ENCODE measurements at places on chromosomes 7 and 10. TPM values are rescaled to one million over a fixed set of nuclear protein-coding genes. Genes with fewer than 3 reads are reported as not detected.

GRCh38 chr10:1448252-1448930, 288.9 kb downstream of the ADARB2 start:
- H3K27ac ChIP-seq, result no peak overlapping the region
- H3K4me1 ChIP-seq, result no peaks in the 10 kb centered on the region
- no peak overlapping the region for H3K4me3 ChIP-seq
- DNase-seq, result no peak
- no peaks in the 10 kb centered on the region for H3K36me3 ChIP-seq

Gene TUBAL3
- not detected for total RNA-seq

DNA sequence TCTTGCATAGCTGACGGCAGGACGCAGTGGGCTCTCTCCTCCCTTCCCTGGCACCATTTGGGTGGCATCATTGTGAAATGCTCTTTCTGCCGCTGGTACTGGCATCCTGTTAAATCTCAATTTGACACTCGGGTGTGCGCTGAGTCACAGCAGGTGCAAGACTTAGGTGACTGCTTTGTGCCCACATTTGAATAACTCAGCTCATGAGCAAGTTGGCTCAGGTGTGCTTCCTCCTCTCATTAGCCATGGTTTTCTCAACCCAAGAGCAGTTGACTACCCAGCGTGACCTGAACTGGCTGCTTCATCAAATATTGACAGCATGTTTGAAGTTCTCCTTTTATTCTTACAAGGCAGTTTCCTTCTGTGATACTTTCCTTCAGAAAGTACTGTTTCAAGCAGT, 24.6 kb upstream of the NFE2L3 start:
- no peak for DNase-seq
- H3K36me3 ChIP-seq, result no peaks in the 10 kb centered on the region
- H3K27me3 ChIP-seq, result no peaks in the 10 kb centered on the region

- peaks cover 9% of the 10 kb centered on the region for H3K4me1 ChIP-seq
- no peaks in the 10 kb centered on the region for H3K27me3 ChIP-seq
- no peak for DNase-seq
- no peak overlapping the region for H3K27ac ChIP-seq
- H3K36me3 ChIP-seq, result peaks cover 66% of the 10 kb centered on the region
- H3K4me3 ChIP-seq, result no peak overlapping the region
Measured at GRCh38 chr7:66083677-66084076, 8.1 kb downstream of the ASL start.

DNA sequence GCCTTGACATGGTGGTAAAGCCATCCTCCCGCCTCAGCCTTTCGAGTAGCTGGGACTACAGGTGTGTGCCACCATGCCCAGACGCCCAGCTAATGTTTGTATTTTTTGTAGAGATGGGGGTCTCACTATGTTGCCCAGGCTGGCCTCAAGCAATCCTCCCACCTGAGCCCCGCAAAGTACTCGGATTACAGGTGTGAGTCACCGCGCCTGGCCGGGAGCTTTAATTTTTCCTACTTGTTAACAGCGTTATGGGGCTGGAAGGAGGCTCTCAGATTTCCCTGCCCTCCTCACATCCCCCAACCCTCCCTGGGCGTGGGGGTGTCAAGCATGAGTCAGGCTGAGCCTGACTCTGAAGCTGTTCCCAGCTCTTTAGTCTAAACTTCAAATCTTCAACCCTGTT, 8.3 kb downstream of the ALKBH4 start:
- no peaks in the 10 kb centered on the region for H3K27me3 ChIP-seq
- H3K27ac ChIP-seq, result no peak overlapping the region
- peaks cover 37% of the 10 kb centered on the region for H3K36me3 ChIP-seq
- H3K4me1 ChIP-seq, result no peaks in the 10 kb centered on the region

DNA sequence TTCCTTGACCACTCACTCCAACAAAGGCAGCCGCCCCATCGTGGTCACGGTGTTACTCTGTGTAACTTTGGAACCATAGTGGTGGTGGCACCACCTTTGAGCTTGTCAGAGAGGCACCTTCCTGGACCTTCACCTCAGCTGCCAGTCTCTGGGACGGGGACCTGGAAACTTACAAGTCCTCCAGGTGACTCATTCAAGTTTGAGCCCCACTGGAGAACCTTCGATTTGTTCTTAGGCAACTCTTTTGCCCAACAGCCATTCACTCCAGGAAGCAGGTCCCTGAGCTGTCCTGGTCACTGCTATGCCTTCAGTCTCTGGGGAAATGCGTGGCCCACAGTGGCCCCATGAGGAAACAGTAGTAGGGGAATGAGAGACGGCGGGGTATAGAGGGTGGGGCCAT, 17.2 kb downstream of the STX1A start:
- peaks cover 17% of the 10 kb centered on the region for H3K4me1 ChIP-seq
- DNase-seq, result no peak
- no peaks in the 10 kb centered on the region for H3K27me3 ChIP-seq
- no peak overlapping the region for H3K4me3 ChIP-seq

DNA sequence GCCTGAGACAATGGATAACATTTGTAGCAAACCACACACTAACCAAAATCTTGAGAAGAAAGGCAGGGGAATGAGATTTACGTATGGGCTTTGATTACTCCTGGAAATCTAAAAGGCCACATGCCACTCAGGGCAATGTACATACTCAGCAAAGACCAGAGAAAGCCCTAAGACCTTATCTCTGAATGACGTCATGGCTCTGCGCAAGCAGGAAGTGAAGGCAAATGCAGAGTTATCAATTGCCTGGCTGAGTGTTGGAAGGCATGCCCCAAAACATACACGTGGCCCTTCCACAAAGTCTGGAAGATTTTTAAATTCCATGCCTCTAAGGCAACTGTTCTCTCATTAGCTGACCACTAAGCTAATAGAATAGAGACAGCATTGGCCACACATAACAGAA, 90.9 kb upstream of the NRBF2 start:
- H3K27ac ChIP-seq, result no peak overlapping the region
- no peak for DNase-seq
- H3K4me3 ChIP-seq, result no peak overlapping the region
- H3K4me1 ChIP-seq, result no peaks in the 10 kb centered on the region

Gene GRM3
- total RNA-seq, result not detected

GRCh38 chr10:1734288-1734687, 3.0 kb downstream of the ADARB2 start:
- H3K4me3 ChIP-seq, result no peak overlapping the region
- DNase-seq, result no peak
- H3K27me3 ChIP-seq, result peaks cover 76% of the 10 kb centered on the region
- H3K4me1 ChIP-seq, result peaks cover 7% of the 10 kb centered on the region
- no peak overlapping the region for H3K27ac ChIP-seq

DNA sequence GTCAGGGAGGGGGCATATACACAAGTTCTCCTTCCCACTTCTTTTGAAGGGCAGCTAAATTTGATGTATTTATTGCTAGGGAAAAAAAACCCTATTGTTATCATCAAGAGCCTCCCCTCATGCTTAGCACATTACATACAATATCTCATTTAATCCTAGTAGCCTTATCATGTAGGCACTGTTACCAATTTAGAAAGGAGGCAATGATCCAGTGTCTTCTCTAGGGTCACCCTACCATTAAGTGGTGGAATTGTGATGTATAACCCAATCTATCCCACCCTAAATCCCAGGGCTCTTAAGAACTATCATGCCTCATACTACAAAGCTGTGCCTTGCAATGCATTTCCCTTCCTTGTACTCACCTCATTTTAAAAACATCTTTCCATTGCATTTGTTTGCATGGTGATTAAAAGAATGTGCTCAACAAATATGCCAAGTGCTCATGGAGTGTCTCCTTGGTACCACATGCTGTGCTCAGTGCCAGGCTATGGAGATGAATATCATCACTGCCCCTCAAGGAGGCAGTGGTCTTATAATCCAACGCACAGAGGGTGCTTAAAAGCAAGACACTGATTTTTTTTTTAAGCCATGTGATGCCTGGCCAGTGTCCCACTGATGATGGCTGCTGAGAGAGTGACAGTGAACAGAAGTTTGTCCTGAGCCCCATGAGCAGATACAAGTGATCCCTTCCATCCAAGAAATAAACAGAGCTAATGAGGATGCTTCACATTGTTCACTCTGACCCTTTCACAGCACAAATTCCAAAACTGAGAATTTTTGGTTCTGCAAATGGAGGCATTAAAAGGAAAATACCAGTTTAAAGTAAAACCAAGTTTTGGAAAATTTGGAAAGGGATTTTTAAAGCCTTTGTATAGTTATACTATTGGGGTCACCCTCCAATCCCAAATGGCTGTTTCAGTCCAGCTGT, 98.2 kb downstream of the SORBS1 start:
- H3K27me3 ChIP-seq, result no peaks in the 10 kb centered on the region
- H3K36me3 ChIP-seq, result no peaks in the 10 kb centered on the region
- no peak overlapping the region for H3K27ac ChIP-seq
- DNase-seq, result no peak
- H3K4me3 ChIP-seq, result no peak overlapping the region
- peaks cover 26% of the 10 kb centered on the region for H3K4me1 ChIP-seq

- H3K36me3 ChIP-seq, result no peaks in the 10 kb centered on the region
- peaks cover 35% of the 10 kb centered on the region for H3K4me1 ChIP-seq
- H3K27me3 ChIP-seq, result no peaks in the 10 kb centered on the region
- H3K27ac ChIP-seq, result no peak overlapping the region
Measured at GRCh38 chr10:110425684-110426293, 71.9 kb upstream of the DUSP5 start.

DNA sequence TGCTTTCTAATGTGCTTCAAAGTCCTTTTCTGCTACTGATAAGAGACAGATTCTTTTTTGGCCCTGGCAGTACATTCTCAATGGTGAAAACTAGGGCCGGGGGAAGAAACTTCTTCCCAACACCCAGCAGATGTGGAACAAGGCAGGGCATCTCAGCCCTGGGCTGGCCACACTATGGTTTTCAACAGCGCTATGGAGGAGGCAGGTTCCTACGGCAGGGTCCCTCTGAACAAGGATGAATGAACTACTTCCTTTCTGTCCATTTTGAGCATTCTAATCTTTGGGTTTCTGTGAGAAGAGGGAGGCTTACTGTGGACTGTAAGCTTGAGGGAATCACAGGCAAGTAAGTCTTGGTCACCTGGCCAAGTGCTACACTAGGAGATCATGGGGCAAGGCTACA, 78.7 kb downstream of the VSTM4 start:
- no peak overlapping the region for H3K27ac ChIP-seq
- no peak overlapping the region for H3K4me3 ChIP-seq
- no peaks in the 10 kb centered on the region for H3K4me1 ChIP-seq
- H3K27me3 ChIP-seq, result no peaks in the 10 kb centered on the region
- no peaks in the 10 kb centered on the region for H3K36me3 ChIP-seq

Gene SEMA3D
- total RNA-seq, result 8.0 TPM

Gene MYH16
- not detected for total RNA-seq

Gene CDHR3
- 28.7 TPM for total RNA-seq

GRCh38 chr10:49396666-49396999, 744 bp upstream of the DRGX start:
- H3K4me1 ChIP-seq, result peaks cover 29% of the 10 kb centered on the region
- H3K27ac ChIP-seq, result no peak overlapping the region
- DNase-seq, result no peak
- H3K27me3 ChIP-seq, result peaks cover 84% of the 10 kb centered on the region

GRCh38 chr7:129864042-129864441, 88.7 kb downstream of the UBE2H start:
- H3K4me3 ChIP-seq, result no peak overlapping the region
- H3K36me3 ChIP-seq, result no peaks in the 10 kb centered on the region
- H3K27me3 ChIP-seq, result no peaks in the 10 kb centered on the region
- peak overlapping the region; percentile 8 for H3K27ac ChIP-seq
- peaks cover 74% of the 10 kb centered on the region for H3K4me1 ChIP-seq

Data from lower lobe of right lung (tissue), 2 donors.